ENCODE measurements at places on chromosomes 11 and 22.

- no peak overlapping the region for H3K27ac ChIP-seq
- no peaks in the 10 kb centered on the region for H3K27me3 ChIP-seq
- no peaks in the 10 kb centered on the region for H3K36me3 ChIP-seq
- H3K4me3 ChIP-seq: no peak overlapping the region
Observed at GRCh38 chr11:130631119-130631518, 182.7 kb downstream of the ADAMTS15 start.

DNA sequence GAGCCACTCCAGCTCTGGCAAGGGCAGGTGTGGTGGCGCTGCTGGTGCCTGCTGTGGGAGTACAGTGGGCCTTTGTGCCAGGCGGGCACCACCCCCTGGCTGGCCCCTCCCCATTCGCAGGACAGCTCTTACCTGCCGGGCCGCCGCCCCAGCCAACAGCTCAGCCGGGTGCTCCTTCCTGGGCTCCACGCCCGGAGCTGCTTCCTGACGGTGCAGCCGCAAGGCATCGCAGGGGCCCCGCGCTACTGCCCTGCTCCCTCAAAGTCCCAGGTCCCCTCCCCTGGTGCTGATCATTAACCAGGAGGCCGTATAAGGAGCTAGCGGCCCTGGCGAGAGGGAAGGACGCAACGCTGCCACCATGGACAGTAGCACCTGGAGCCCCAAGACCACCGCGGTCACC is at the start of gene SLC5A1:
SLC5A1 (plus strand) TSS at position 338 of the 400 bp plus-strand sequence; CDS start at position 359, 21 bp downstream.
- H3K27me3 ChIP-seq: peaks cover 9% of the 10 kb centered on the region
- no peaks in the 10 kb centered on the region for H3K4me1 ChIP-seq
- no peaks in the 10 kb centered on the region for H3K36me3 ChIP-seq
- DNase-seq: no peak
- no peak within 1 kb of the TSS for H3K27ac ChIP-seq

DNA sequence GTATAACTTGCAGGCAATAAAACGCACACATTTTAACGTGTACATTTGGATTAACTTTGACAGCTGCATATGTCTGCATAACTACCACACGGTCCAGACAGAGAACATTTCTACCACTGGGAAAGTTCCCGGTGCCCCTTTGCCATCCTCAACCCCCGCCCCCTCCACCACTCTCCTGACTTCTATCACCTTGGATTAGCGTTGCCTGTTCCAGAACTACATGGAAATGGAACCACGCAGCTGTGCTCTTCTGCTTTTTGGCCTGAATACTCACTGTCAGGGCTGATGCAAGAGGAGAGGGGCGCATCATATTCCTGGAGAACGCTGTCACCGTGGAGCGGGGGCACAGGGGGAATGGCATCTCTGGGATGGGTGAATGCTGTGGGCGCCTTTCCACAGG is 62.1 kb downstream of the LRP5 start:
- DNase-seq: no peak
- H3K27me3 ChIP-seq: no peaks in the 10 kb centered on the region
- H3K4me1 ChIP-seq: peaks cover 29% of the 10 kb centered on the region

DNA sequence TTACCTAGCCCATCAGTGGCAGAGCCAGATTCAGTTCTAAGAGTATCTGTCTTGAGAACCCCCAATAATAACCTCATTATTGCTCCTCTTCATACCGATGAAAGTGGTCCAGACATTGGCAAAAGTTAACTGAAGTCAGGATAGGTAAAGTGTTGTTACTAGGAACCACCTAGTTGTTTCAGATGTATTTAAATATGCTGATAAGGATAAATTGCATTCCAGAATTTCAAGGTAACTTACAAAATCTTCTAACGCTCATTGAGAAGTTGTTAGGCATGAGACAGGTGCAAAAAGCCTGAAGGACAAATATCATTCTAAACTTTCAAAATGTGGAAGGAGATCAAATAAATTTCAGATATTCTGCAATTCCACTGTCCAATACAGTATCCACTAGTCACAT is 27.8 kb downstream of the VWA5A start:
- peaks cover 83% of the 10 kb centered on the region for H3K36me3 ChIP-seq
- no peaks in the 10 kb centered on the region for H3K27me3 ChIP-seq
- no peak overlapping the region for H3K4me3 ChIP-seq
- no peak overlapping the region for H3K27ac ChIP-seq
- H3K4me1 ChIP-seq: no peaks in the 10 kb centered on the region

DNA sequence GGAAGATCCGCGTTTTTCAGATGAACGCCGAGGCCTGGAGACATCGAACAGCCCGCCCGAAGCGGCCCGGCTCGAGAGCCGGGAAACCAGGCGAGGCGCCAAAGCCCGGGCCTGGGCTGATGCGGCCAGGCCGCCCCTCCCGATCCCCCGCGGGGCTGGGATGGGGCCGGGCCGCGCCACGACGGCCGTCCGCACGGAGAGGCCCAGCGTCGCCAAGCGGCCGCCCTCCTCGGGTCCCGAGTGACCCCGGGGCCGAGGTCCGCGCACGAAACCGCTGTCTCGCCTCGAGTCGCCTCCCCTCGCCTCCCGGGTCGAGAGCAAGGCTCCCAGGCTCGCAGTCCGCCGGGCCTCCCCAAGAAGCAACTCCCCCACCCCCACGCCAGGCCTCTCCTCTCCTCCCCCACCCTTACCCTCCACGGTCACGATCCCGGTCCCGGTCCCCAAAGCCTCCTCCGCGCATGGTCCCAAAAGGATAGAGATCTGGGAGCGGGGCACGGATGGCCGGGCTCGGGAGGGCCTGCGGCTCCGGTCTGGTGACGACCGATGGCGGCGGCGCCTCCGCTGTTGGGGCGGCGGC is 482 bp downstream of the DDX17 start:
- peak overlapping the region; percentile 78 for H3K4me3 ChIP-seq
- peak overlapping the region; percentile 100 for H3K27ac ChIP-seq
- H3K27me3 ChIP-seq: no peaks in the 10 kb centered on the region
- H3K4me1 ChIP-seq: no peaks in the 10 kb centered on the region
- DNase-seq: peak; percentile 69
- H3K36me3 ChIP-seq: peaks cover 10% of the 10 kb centered on the region

Data from tibial nerve (tissue), 4 donors.